ENCODE measurements at places on chromosomes 3 and 15. TPM values are rescaled to one million over a fixed set of nuclear protein-coding genes. Genes with fewer than 3 reads are reported as not detected.

SEMA3G gene
- 1.6 TPM for total RNA-seq

P2RY1 gene
- total RNA-seq: 0.08 TPM

C3orf20 gene
- not detected for total RNA-seq

SAMD7 gene
- not detected for total RNA-seq

ROPN1B gene
- 0.26 TPM for total RNA-seq

WDR6 gene
- total RNA-seq: 142 TPM

DUOXA2 gene
- total RNA-seq: not detected

CCNL1 gene
- total RNA-seq: 118 TPM

QRICH1 gene
- total RNA-seq: 79.9 TPM

ROBO2 gene
- total RNA-seq: 1.3 TPM

RAB27A gene
- total RNA-seq: 8.0 TPM

C3orf49 gene
- total RNA-seq: not detected

IQCF5 gene
- total RNA-seq: not detected

CAPN3 gene
- 0.31 TPM for total RNA-seq

SMAD6 gene
- total RNA-seq: 45.9 TPM

HTD2 gene
- total RNA-seq: 7.9 TPM

UPK1B gene
- total RNA-seq: 4.4 TPM

RETNLB gene
- total RNA-seq: not detected

GATA2 gene
- total RNA-seq: 74.6 TPM

OSTN gene
- not detected for total RNA-seq

SSUH2 gene
- not detected for total RNA-seq

GHSR gene
- not detected for total RNA-seq

SLC12A8 gene
- 7.0 TPM for total RNA-seq

CD200 gene
- total RNA-seq: not detected

GUCA1C gene
- not detected for total RNA-seq

CRYGS gene
- 2.8 TPM for total RNA-seq

MYZAP gene
- total RNA-seq: 1.1 TPM

PATL2 gene
- 0.49 TPM for total RNA-seq

TM4SF4 gene
- total RNA-seq: 0.46 TPM

MME gene
- 1.6 TPM for total RNA-seq

LTF gene
- not detected for total RNA-seq

EFCC1 gene
- 0.15 TPM for total RNA-seq

NPTN gene
- total RNA-seq: 151 TPM

LRRC49 gene
- 8.3 TPM for total RNA-seq

LTK gene
- not detected for total RNA-seq

GPR176 gene
- total RNA-seq: 12.7 TPM

SLC35G2 gene
- total RNA-seq: 15.0 TPM

Data from Panc1 (cell line).